NCI-H1930 (cell line): ENCODE measurements at places on chromosomes 7 and 10.

DNA sequence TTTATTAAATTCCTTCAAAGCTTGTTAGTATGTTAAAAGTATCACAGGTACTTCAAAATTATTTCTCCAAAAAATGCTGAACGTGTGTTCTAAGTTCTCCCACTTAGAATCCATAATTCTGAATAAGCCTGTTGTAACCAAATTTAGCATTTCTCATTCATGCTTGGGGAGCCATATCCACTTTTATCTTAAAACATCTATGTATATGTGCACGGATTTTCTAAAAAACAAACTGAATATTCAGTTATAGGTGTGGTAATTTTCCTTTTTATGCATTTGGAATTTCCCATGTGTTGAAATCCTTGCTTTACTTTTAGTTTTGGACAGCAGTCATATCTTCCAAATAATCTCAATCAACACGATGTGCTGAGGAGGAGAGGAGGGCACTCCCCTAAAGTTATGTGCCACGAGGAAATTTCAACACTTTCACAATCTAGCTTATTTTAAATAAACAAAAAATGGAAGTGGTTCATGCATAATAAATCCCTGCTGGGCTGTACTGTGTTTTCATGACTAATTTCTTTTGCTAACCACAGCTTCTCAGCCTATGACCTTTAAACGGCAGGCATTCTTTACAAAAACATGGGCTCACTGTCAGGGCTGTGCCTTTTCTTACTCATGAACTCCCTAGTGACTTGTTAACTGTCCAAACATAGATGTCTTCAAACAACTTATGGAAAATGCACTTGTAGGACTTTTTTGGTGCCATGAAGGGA lies 380.3 kb upstream of the SEMA3C start:
- DNase-seq, result no peak

DNA sequence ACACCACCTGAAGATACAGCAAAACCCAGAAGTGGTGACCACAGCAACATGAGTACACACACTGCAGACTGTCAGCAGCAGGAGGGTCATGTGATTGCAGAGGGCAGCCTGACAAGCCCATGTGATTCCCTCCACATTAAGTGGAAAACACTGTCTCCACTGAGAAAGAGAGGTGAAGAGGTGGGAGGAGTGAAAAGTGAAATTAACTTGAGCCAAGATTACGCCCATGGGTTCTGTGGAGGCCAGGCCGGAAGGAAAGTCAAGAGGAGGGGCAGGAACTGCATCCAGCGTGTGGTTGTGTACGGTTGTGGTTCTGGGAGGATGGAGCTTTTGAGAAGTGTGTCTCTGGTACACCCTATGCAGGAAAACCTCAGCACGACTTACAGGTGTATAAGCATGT lies 138.5 kb downstream of the PLXNA4 start:
- no peak for DNase-seq

GRCh38 chr7:143299840-143300239 lies 11.7 kb downstream of the CASP2 start:
- no peak for DNase-seq

DNA sequence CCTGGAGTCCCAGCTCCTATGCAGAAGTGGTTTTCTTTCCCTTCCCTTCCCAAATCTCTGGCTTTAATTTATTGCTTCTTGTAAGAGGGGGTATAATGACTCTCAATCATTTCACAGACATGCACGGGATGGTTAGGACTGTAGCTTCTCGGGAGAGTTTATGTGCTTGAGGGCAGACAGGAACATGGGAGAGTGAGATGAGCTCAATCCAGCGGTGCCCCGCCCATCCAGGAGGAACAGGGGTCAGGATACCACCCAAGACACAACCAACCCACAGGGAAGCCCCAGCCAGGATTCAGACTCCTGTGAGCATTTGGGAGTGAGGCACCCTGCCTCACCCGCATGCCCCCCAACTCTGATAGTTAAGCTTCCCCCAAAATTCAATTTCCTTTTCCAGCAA lies 33.7 kb upstream of the GATAD1 start:
- DNase-seq, result no peak

DNA sequence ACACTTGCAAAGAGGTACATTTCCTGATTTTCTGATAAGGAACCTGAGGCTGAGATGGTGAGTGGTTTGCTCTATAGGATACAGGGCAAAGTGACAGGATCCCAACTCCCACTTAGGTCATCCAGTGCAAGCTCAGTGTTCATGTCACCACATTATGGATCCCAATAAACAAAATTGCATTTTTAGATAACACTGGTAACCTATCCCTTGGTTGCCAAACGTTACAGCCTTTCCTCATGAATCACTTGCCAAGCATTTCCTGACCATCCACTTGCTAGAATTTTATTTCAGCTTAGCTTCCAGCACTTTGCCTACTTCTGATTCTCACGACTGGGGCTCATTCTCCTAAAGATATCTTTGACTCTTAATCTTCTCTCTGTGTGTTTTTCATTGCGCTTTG lies 131.4 kb upstream of the ODAD2 start:
- DNase-seq, result no peak

DNA sequence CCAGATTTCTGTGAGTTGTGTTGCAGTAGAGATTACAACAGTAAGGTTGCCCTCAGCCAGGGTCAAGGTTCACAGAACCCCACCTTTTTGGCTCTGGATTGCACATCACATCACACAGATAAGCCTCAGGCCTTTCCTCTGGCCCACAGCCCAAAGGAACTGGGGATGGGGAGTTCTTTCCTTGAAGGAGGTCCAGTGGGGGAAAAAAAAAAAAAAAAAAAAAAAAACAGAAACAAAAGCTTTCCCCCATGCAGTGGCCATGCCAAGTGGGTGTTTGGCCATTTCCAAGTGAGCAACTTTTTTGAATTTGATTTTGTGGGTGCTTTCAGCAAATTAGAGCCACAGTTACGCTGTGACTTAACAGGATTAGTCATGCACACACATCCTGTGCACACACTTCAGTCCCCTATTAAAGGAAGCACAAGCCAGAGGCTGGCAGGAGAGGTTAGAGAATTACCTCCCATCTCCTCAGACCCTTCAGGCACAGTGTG lies 79.3 kb upstream of the NANOS1 start:
- no peak for DNase-seq

- DNase-seq, result no peak
These were observed 889 bp upstream of the GPR15LG start for GRCh38 chr10:84172467-84173356.

GRCh38 chr7:66043681-66044497 lies 31.7 kb upstream of the ASL start:
- DNase-seq, result peak; percentile 20

DNA sequence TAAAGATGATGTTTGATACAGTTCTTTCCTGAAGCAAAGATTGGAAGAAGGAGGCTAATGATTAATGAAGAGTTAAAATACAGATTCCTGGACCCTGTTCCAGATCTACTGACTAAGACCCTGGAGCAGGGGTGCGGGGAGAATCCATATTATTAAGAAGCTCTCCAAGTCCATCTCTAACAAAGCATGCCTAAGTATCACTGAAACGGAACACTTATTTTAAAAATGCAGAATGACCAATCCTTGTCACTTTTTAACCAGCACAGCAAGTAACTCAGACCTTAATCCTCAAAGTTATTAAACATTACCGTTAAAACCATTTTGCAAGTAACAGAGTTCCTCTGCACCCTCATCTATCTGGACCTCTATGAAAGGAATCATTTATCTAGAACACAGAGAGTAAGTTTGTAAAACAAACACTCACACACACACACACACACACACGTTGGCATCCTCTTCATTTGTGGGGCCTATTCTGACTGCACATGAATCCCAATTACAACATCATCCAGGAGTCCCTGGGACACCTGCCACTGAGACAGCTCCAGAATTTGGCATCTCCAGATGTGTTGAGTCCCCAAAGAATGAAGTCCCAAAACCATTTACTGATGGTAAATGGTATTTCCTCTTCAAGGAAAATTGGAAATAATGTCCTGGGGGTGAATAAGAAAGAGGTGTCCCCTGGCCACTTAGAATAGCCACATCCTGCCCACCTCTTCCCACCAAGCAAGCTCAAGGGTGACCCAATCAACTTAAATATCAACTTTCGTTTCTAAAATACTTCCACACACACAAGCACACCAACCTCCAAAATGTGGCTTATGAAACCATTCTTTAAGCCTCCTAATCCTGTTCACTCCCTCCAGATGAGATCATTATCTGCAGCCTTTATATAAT lies 117.5 kb downstream of the PARD3 start:
- DNase-seq, result no peak

- no peak for DNase-seq
These were observed 16.7 kb downstream of the SKIDA1 start for GRCh38 chr10:21508706-21509331.

DNA sequence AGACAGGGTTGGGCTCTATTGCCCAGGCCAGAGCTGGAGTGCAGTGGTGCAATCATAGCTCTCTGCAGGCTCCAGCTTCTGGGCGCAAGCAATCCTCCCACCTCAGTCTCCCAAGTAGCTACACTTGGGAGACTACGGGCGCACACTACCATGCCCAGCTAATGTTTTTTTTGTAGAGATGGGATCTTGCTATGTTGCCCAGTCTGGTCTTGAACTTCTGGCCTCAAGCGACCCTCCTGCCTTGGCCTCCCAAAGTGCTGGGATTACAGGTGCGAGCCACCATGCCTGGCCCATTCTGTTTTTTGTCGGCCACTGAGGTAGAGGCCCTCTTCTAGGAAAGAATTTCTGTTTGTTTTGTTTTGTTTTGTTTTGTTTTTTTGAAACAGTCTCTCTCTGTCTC lies 12.2 kb downstream of the ALKBH4 start:
- DNase-seq, result no peak

DNA sequence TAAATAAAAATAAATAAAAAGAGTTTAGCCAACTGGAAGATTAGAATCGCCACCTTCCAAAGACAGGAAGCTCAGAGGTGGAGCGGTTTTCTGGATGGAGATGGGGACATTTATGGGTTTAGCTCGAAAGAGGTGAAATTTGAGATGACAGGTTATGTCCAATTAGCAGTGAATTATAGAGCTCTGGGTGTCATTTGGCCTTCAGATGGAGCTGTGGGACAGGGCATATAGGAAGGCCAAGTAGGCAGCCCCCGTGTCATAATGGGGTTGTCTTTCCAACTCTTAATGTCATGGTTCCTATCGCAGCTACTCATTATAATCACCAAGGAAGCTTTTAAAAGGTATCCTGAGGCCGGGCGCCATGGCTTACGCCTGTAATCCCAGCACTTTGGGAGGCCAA lies 21.0 kb upstream of the EEPD1 start:
- no peak for DNase-seq

DNA sequence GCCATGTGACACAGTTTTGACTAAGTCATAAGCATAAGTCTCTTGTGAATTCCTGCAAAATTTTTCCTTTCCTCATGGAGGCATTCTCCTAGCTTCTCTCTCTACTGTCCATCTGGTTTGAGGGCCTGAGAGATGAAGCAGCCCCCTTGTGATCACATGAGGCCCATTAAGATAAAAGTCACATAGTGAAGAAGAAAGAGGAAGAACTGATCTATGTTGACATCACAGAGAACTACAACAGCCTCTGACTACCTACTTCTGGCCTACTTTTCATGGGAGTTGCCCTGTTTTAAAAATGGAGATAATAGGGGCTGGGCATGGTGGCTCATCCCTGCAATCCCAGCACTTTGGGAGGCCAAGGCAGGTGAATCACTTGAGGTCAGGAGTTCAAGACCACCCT lies 50.4 kb downstream of the TFEC start:
- no peak for DNase-seq

DNA sequence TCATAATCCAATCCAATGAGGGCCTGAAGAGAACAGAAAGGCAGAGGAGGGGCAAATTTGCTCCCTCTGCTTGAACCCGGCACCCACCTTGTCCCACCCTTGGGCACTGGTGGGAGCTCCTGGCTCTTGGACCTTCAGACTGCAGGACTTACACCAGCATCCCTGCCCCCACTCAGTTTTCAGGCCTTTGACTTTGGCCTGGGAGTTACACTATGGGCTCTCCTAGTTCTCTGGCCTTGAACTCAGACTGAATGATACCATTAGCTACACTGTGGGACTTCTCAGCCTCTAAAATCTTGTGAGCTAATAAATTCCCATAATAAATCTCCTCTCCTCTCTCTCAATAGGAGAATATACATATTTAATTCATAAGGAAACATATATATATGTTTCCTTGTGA lies 114.4 kb downstream of the AHR start:
- no peak for DNase-seq

- no peak for DNase-seq
These were observed 76.8 kb downstream of the SH3PXD2A start for GRCh38 chr10:103778358-103779139.

DNA sequence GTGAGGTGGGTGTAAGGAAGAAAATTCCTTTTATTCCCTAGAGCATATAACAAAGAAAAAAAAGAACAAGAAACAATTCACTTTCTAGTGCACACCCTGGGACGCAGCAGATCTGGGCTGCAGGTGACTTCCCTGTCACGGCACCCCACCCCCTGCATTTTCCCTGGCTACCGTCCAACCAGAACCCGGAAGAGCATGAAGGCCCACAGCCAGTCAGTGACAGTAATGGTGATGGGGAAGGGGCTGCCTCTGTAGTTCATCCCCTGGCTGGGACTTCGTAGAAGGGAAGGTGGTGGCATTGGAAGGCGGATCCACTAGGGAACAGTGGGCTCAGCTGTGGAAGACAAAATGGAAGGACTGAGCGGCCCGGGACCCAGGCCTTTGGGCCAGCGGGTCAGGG lies 236.7 kb downstream of the BUB3 start:
- DNase-seq, result no peak

GRCh38 chr7:155995183-155995612 lies 182.9 kb upstream of the SHH start:
- DNase-seq, result no peak

- DNase-seq, result no peak
These were observed 1.2 kb upstream of the ORC5 start for GRCh38 chr7:104209063-104209462.

DNA sequence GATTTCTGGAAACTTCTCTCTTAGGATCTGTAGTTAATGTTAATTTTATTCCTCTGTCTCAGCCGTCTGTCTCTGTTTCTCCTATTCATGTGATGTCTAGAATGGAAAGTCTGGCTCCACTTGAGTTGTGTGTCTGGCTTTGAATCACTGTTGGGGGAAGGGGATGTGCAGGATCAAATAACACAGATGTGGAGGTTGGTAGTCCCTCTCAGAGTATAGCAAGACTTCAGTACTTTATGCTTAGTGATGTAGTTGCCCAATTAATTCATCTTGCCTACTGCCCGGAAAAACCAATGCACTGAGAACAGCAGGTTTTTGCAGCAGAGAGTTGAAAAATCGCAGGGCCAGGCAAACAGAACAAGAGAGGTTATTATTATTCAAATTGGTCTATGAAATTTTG lies 79.2 kb downstream of the PHTF2 start:
- DNase-seq, result no peak
